ENCODE measurements at places on chromosomes 5 and 9.
A peak's percentile ranks its signal among the peaks of the same experiment; 100 is the strongest.

DNA sequence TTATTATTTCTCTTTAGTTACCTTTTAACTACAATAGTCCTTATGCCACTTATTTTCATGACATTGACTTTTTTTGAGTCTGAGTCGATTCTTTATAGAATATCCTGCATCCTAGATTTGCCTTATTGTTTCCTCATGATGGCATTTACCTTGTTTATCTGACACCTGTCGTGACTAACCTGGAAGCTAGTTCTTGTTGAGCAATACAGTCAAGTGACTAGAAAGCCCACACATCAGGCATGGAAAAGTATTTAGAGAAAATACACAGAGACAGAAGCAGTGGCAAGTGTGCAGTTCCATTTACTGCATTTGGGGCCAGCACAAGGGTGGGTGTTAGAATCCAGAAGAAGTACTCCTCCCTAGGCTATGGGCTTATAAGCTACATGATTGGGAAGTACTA is 97.8 kb downstream of the ERMP1 start:
- DNase-seq: no peak

- DNase-seq: no peak
Observed at GRCh38 chr5:124662181-124662781, 84.2 kb downstream of the ZNF608 start.

DNA sequence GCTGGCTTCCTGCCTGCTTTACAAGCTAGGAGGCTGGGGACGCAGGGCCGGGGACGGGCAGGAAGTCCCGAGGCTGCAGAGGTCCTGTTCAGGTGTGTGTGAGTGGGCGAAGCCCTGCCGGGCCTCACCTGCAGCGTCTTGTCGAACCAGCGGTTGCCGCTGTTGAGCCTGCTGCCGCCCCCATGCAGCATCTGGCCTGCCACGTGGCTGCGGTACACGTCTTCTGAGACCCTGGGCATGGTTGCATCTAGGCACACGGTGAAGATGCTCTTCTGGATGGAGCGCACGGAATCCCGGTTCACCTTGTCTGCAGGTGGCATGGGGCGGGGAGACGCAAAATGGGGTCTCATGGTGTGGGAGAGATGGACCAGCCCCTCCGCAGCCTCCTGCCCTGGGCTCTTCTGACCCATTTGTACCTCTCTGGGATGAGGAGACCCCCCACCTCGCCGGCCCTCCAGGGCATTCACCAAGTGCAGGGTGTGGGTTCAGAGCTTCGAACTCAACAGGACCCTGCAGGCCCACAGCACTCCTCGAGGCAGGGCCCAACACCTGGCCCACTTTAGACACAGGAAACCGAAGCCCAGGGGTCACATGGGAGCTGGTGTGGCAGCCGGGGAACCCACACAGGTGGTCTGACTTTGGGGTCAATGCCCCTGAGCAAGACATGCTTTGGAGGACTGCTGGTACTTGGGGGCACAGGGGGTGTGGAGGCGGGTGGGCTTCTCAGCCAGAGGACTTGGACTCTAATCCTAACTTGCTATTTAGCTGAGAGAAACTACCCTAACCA is 10.0 kb downstream of the CRAT start:
- no peak for DNase-seq

DNA sequence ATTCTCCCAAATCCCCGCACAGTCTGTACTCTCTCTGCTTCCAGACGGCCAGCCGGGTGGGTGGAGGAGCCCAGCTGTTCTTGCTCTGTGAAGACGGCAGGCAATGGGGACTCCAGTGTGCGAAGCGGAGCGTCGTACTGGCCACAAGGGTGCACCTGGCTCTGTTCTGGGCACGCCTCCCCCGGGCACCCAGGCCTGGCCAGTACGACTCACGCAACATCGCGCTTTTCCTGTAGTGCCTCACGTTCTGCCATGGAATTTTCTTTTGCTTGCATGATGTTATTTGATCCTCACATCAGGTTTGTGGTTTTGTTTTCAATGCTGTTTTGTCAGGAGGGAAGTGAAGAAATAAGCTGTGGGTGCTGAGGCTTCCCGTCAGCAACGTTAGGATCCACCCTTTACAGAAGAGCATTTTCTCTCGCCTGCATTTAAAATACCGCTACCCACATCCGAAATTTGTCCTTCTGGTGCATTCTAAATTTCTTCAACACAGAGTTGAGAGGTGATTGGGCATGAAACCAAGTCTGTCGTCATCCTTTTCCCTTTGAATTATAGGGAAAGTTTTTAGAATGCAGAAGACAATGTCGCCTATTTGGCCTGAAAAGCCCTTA is 311.7 kb downstream of the TRIM36 start:
- DNase-seq: peak; percentile 4

DNA sequence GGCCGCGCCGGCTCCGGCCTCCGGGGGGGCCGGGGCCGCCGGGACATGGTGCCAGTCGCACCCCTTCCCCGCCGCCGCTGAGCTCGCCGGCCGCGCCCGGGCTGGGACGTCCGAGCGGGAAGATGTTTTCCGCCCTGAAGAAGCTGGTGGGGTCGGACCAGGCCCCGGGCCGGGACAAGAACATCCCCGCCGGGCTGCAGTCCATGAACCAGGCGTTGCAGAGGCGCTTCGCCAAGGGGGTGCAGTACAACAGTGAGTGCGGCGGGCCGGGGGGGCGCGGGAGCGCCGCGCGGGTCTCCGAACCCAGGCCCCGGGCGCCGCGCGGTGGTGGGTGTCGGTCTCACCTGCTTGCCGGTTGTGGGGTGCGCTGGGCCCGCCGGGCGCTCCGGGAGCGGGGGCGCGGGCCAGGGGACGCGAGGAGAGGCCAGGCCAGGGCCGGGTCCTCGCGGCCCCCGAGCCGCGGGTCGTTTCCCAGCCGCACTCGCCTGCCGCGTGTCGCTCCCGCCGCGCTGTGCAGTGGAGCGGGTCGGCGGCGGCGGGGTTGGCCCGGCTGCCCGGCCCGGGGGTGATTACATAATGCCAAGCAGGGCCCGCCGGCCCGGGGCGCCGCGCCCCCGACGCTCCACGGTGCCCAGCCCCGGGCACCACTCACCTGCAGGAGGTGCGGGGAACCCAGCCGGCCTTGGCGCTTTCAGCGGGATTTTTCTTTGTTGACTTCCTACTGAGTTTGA is 492 bp downstream of the RABL6 start:
- no peak for DNase-seq

DNA sequence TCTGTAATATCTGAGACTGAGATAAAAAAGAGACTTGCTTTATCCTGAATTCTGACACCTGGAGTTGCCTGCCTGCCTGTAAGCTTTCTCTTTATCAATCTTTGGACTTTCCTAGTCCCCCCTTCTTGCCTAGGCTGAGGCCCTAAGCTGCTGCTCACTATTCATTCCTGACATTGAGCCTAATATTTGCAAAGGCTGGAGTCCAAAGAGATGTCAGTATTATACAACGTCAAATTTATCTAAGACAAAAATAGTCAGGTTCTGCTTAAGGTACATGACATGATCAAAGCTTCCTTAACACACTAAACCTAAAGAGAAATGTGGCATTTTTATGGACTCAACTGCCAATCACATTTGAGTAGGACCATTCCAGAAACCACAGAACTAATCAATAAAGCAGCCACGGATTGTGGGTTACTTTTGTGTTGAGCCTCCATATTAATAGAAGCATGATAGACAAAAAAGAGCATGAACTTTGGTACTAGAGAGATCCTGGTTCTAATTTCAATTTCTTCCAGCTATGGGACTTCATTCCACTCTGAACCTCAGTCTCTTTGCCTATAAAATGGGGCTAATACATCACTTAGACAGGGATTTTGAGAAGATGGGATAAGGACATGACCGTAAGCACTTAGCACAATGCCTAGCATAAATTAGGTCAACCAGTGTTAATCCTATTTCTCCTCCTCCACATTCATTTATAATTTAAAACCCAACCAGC is 56.1 kb downstream of the IL33 start:
- DNase-seq: no peak

DNA sequence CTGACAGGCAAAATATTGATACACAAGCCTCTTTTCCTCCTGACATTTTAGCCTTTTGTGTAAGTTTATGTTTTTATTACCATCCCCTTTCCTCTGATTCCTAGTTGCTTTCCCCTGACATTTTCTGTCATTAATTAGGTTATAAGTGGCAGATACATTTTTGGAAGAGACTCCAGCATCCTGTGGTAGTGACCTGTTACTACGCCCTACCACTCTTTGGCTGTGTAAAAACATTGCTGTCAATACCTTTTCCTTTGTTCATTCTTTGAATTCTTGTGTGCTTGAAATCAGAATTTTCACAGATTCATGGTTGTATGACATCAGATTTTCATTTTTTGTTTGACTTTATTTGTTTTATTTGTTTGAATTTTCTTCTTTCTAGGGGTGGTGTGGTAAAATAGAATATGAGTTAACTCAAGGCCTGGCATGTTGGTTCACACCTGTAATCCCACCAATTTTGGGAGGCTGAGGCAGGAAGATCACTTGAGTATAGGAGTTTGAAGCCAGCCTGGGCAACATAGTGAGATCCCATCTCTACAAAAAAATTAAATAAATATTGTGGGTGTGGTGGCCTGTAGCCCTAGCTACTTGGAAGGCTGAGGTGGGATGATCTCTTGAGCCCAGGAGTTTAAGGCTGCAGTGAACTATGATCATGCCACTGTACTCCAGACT is 43.4 kb downstream of the UBE2R2 start:
- DNase-seq: peak; percentile 47

DNA sequence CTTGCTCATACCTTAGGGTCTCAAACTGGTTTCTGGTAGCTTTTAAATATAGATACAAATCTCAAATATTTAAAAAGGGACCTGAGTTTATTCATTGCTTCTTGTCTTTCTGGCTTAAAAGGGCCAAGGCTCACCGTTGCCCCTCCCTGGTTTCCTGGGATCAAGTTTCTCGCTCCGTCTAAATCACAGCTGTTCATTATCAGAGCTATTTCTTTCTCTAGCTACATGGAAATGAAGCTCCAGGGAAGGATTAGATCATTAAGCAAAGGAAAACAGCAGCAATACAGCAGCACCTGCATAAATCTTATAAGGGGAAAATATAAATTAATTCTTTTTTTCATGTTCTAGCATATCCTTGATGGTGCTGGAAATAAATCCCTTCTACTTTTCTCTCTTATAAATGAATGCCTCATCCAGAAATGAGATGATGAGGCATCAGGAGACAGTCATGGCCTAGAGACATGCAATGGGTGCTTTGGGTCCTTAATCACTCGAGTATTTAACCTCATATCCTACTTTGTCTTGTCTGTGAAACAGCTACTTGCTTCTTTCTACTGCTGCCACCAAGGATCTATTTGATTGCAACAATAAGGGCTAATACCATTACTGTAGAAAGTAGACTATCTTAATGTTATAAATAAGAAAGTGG is 320.1 kb downstream of the TRPM3 start:
- DNase-seq: no peak

DNA sequence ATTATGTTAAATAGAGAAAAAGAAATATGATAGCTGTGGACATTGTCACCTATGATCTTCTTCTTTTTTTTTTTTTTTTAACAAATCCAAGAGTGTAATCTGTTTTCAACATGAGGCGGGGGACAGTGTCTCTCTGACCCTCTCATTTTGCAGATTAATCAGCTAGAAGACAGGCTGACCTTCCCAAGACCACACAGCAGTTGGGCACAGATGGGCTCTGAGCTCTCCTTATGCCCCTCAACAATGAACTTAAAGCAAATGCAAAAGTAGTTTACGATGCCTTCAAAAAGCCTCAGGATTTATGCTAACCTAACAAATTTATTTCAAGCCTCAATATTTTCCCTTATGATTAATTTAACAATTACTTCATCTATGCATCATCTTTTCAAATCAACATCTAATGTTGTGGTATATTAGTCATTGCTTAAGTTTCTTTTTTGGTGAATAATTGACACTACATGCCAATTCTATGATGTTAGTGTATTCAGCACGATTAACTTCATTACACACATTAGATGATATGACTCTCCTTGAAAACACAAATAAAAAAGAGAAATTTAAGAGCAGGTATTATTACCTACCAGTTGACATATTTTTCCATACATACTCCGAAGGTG is 7.4 kb downstream of the NFIL3 start:
- peak; percentile 67 for DNase-seq

GRCh38 chr5:180289966-180290365 is 1.9 kb downstream of the MAPK9 start:
- DNase-seq: no peak

DNA sequence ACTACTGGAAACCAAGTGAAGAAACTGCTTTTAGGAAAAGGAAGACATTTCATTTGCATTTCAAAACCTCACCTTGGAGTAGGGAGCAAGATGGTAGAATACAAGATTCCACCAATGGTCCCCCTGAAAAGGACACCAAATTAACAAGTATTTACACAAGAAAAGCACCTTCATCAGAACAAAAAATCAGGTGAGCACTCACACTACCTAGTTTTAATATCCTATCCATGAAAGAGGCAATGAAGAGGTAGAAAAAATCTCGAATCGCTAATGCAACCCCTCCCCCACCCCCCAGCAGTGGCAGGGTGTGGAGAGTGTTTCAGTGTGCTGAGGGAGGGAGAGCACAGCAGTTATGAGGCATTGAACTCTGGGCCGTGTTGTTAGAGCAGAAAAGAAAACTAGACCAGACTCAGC is 1397.0 kb upstream of the C9orf72 start:
- DNase-seq: no peak

DNA sequence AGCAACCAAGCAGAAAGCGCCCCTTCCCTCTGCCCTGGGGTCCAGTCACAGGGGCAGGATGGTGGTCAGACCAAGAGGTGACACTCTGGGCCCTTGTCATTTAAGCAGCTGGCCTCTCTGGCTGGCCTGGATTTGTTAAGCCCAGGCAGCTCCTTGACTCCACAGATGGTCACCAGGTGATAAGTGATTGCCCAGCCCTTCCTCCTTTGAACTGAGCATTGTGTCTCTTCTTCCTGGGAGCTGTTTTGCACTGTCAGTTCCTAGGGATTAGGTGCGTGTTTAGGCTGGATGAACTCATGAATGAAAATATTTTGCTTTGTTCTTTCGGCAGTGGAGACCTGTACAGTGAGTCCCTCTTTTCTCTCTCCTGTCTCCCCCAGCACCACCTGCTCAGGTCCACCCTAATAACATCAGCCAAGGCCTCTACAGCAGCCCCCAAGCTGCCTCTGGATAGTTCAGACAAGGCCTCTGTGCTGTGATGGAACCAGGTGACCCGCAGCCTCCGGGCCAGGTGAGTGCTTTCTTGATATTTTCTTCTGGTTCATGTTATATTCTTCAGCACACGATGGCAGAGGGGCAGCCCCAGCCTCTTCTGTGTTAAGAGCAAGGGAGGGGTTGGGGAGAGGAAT is 139.7 kb upstream of the PITX1 start:
- DNase-seq: no peak

- DNase-seq: no peak
Observed at GRCh38 chr9:19623941-19624340, 164.9 kb downstream of the SLC24A2 start.

All from astrocyte (in vitro differentiated cells and primary cell).